Activated naive CD8-positive, alpha-beta T cell treated with anti-CD3 and anti-CD28 coated beads for 36 hours (primary cell): ENCODE measurements at places on chromosomes 5 and 9. TPM values are rescaled to one million over a fixed set of nuclear protein-coding genes. Genes with fewer than 3 reads are reported as not detected.

The ADGRV1 gene
- total RNA-seq, result not detected

The P4HA2 gene
- 8.1 TPM for total RNA-seq

The CATSPER3 gene
- total RNA-seq, result 0.39 TPM

- DNase-seq, result no peak
These were observed 4.3 kb downstream of the SH3GLB2 start for GRCh38 chr9:129023908-129024233.

GRCh38 chr9:135463140-135463539 lies 16.4 kb upstream of the PPP1R26 start:
- no peak for DNase-seq

- no peak for DNase-seq
These were observed 3.2 kb downstream of the ATOSB start for GRCh38 chr9:35112257-35113020.

DNA sequence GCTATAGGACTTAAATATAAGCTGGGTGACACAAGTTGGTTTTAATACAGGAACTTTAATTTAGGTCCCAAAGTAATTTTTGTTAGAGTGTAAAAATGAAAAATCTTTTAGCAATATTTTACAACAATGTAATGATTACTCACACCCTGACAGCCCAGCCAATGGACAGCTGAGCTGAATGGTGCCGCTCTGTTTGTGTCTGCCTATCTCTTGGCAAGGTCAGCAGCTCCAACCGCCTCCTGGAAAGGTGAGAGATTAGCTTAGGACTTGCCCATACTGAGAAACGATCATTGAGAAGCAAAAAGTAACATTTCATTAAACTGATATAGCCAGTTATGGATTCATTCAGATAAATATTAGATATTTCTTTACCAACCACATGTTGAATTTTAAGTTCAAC lies 463.6 kb upstream of the CD180 start:
- DNase-seq, result no peak

- DNase-seq, result no peak
These were observed 22.4 kb upstream of the KIF12 start for GRCh38 chr9:114121227-114122135.

DNA sequence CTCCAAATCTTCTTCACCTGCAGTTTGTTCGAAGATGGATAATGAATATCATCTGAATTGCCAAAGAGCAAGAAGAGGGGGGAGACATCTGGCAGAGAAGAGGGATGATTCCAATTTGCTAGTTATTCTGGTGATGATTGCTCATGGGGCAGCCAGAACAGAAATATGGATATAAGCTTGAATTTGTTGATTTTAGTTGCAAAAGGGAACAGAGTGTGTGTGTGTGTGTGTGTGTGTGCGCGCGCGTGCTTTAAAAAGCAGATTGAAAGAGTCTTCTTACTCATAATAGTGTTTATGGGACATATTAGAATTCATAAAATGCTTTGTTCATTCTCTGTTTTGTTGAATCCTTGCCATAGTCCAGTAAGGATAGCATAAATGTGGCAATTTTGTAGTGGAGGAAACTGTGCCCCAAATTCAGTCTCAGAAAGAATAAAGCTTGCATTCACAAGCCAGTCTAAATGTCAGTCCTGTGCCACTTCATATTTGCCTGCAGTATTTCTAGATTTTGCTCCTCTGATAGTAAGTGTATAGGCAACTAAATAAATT lies 436.3 kb upstream of the KLF4 start:
- no peak for DNase-seq
